ENCODE measurements at places on chromosomes 5 and 9. TPM values are rescaled to one million over a fixed set of nuclear protein-coding genes. Genes with fewer than 3 reads are reported as not detected.
A peak's percentile ranks its signal among the peaks of the same experiment; 100 is the strongest.

The C5orf52 gene
- total RNA-seq, result not detected

GRCh38 chr5:14173377-14174229 lies 30.5 kb downstream of the TRIO start:
- no peak for DNase-seq

DNA sequence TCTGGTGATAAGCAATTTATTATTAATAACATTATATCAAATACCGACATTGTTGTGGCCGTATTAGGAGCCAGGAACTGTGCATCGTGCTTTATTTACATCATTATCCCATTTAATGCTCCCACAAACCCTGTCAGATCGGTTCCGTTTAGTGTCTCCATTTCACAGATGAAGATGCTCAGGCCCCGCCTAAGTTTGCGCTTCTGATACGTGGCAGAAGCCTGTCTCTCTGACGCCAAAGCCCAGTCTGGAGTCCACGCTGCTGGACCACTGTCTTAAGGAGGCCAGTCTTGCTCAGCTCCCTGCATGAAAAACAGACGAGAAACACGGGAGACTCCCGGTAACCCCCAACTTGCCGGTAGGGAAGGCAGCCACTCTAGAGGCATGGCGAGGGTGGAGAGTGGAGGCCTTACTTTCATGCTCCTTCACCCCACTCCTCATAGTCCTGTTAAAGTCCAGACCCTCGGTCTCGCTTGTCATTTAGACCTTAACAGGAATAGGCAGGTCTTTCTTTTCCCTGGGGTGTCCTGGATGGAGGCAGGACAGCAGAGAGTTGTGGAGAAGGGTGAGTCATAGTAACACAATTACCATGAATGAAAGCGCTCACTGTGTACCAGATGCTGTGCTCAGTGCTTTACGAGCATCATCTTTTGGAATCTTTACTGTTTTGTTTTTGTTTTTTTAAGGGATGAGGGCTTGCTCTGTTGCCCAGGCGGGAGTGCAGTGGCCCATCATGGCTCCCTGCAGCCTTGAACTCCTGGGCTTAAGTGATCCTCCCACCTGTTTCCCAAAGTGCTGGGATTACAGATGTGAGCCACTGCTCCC lies 872 bp downstream of the TXNDC15 start:
- peak; percentile 86 for DNase-seq

GRCh38 chr5:8700222-8700621 lies 831.3 kb downstream of the MTRR start:
- no peak for DNase-seq

DNA sequence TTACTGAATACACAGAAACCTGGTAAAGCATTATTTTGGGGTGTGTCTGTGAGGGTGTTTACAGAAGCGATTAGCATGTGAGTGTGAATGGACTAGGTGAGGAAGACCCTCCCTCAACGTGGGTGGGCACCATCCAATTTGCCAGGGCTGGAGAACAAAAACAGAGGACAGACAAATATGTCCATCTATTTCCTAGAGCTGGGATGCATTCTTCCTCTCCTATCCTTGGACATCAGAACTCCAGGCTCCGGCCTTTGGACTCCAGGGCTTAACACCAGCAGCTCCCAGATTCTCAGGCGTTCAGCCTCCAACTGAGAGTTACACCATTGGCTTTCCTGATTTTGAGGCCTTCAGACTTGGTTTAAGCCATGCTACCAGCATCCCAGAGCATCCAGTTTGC lies 65.8 kb upstream of the CHD1 start:
- DNase-seq, result no peak

DNA sequence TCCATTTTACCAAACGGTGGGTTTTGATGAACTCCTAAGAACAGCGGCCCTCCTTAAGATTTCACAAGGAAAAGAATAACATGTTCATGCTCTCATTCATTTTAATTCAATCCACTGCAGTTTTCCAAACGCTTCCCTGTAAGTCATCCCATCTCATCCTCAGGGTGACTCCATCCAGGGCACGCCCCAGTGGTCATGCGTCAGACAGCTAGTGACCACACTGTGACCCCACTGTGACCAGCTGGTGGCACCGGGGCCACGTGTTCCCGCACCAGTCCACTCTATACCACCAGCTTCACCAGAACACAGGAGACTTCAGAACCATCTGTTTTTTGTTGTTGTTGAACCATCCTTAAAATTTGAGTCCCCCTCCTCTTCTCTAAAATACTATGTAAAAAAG lies 14.3 kb downstream of the ATPSCKMT start:
- DNase-seq, result peak; percentile 77

GRCh38 chr9:116674210-116674980 lies 12.7 kb upstream of the TRIM32 start:
- DNase-seq, result no peak

GRCh38 chr9:133727277-133727875 lies 10.8 kb downstream of the SARDH start:
- DNase-seq, result no peak

The CTXN3 gene
- total RNA-seq, result not detected

The CRAT gene
- 28.7 TPM for total RNA-seq

DNA sequence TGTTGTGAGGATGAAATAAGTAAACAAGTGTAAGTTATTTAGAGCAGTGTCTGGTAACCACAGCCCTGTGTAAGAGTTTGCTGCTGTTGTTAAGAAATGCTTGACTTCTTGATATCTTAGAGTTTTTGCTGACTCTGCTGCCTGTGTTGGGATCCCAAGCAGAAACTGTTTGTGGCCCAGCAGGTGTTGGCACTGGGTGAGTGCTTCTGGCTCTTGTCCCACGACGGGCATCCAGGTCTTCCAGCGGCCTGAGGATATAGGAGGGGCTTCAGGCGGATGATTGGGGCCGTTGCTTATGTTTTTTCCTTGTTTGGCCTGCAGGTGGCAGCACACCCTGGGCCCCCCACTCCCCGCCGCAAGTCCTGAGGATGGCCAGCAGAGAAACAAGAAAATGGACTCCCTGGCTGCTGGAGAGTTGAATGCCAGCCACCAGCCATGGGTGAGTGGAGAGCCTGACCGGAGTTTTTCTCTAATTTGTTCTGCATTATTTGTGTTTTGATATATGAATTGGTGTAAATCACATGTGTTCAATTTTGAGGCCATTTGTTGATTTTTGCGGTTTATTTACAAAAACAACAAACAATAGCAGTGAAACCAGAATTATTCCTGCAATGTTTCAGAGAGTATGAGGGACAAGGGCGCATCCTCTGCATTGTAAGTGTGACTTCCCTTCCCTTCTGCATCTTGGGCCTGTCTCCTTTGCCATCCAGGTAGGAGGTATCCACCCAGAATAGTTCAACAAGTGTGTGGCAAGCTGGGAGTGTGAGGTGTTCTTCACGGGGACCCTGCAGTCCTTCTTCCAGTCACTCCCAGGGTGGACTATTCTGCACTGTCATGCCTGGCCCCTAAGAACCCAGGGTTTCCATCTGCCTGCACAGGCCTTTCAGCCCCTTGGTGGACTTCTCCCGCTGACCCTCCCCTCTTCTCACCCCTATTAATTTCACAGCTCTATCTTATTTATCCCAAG lies 50.3 kb downstream of the SLC22A5 start:
- DNase-seq, result peak; percentile 72

DNA sequence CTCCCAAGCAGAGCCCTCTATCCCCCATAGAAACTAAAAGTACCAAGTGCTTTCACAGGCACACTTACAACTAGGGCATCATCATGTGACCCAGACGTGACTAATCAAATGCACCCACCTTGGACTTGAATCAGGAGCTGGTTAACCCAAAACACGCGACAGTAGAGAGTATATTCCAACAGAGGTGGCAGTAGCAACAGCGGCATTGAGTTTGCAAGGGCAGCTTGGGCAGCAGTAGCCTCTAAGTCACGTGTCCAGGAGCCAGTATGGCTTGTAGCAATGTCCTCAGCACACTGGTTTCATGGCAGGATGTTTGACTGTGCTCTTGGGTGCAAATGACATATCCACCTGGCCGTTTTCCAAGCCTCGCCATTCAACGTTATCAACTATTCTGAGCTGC lies 73.4 kb upstream of the DNAH5 start:
- DNase-seq, result peak; percentile 57

DNA sequence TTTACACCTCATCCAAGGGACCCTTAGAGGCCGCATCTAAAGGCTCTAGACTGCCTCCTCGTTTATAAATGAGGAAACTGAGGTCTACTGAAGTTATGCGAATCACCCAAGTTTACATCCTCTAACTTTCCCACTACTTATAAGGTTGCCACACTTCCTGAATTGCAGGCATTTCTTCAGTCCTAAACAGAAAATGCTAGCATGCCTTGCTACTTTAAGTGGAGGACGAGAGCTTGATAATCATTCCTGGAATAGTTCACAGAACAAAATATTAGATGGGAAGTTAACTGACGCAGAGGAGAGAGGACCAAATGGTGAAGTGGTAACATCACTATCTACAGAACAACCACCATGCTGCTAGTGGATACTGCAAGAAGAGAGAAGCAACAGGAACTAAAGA lies 85.8 kb downstream of the GNAQ start:
- no peak for DNase-seq

DNA sequence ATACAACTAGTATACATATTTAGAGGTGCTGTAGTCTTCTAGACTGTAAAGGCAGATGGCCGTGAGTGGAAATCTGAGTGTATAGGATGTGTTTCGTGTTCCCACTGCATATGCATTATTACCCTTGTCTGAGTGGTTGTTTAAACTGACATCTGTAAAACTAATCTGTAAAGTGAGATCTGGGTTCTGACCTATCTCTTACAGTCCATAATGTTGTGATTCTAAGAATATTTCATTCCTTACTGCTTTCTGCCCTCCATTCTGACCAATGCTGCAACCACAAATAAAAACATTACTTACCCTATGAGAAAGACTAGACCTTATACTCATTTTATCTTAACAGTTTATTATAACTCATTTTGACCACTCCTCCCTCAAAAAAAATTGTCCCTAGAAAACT lies 47.6 kb upstream of the MACIR start:
- DNase-seq, result no peak

DNA sequence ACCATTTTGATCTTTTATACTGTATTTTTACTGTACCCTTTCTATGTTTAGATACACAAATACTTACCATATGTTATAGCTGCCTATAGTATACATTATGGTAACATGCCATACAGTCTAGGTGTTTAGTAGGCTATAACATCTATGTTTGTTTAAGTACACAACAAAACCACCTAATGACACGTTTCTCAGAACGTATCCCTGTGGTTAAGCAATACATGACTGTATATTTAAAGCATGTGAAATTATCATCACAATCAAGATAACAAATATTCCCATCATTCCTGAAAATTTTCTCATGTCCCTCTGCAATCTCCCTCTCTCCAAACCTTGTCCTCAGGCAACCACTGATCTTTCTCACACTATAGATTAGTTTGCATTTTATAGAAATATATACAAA lies 66.4 kb upstream of the SUSD1 start:
- DNase-seq, result no peak

GRCh38 chr9:89597711-89598362 lies 7.0 kb upstream of the GADD45G start:
- peak; percentile 34 for DNase-seq

DNA sequence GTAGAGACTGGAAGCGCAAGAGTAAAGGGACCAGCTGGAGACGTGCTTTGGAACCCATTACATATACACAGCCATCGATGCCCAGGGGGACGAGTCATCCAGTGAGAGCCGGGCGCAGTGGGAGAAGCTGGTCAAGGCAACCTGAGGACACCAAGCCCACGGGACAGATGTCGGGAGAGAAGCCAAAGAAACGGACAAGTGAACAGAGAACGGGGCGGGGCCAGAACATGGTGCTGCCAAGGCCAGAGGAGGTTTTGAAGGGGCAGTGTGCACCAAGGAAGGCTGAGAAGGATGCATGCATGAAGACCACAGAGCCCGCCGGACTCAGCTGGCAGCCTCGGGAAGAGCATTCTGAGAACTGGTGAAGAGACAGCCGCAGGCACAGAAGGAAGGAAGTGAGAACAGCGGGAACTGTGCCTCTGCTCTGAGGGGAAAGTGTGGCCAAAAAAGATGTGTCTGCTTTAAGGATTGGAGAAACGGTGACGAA lies 20.3 kb downstream of the CAMSAP1 start:
- peak; percentile 16 for DNase-seq

DNA sequence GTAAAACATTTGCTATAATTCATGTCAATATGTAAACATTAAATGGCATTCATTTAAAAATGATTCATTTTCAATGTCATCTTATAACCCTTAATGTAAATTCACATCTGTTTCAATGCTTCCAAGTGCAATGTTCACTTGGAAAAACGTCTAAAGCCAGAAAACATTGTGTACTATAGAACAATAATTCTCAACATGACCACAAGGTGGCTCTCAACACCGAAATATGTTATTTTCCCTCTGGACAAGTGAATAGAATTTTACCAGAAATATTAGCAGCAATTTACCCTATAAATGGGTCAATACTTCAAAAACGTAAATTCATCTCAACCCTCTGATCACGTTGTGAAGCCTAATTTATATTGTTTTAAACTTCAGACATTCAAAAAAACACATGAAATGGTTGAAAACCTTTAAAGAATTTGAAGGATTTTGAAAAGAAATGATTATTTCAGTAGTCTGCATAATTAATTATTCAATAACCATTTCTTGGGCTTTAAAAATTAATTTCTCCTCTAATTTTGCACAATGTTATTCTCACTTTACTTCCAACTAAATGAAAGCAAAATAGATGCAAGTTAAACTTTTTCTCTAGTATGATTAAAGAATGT lies 11.0 kb downstream of the CDH10 start:
- DNase-seq, result peak; percentile 25

DNA sequence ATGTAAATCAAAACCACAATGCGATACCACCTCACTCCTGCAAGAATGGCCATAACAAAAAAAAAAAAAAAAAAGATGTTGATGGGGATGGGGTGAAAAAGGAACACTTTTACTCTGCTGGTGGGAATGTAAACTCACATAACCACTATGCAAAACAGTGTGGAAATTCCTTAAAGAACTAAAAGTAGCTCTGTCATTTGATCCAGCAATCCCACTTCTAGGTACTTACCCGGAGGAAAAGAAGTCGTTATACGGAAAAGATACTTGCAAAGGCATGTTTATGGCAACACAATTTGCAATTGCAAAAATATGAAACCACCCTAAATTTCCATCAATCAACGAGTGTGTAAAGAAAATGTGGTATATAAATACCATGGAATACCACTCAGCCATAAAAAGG lies 205.0 kb downstream of the TENT4A start:
- no peak for DNase-seq

- DNase-seq, result no peak
Observed at GRCh38 chr5:119614838-119615237, 14.5 kb upstream of the FAM170A start.

DNA sequence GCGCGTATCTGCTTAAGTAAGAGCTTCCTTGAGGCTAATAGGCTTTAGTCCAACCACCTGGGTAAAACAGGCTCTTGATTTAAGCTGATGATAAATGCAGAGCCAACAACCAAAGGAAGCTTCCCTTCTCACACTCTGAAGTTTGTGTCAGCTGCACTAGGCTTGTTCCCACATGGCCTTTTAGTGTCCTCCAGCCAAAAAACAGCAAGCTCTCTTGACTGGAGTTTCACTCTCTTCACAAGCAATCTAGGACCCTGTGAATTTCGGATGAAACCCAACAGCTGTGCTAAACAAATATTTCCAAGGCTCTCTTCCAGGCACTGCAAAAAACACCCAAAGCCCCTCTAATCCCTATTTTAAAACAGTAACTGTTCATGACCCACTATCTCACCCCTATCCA lies 63.9 kb downstream of the SAXO1 start:
- DNase-seq, result peak; percentile 42

GRCh38 chr5:87399720-87400119 lies 13.0 kb downstream of the CCNH start:
- DNase-seq, result no peak
